ENCODE measurements at places on chromosomes 1 and 21.

- no peak for DNase-seq
Measured at GRCh38 chr1:216937491-216937890, 214.3 kb upstream of the ESRRG start.

DNA sequence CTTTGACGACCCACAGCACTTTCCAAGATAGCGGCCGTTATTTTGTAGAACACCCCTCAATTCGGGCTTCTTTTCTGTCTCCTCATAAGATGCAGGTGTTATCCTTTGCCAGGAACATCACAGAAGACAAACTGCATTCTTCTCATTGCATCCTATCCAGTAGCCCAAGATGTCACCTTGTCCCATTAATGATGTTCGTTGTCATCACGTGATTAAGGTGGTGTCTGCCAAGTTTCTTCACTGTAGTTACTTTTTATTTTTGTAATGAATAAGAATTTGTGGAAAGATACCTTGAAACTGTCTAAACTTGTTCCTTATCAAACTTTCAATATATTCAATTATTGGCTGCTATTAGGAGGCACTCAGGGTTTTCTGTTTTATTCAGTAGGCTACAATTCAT lies 39.4 kb downstream of the GNG4 start:
- DNase-seq: no peak

GRCh38 chr1:31627930-31628559 lies 10.6 kb downstream of the HCRTR1 start:
- no peak for DNase-seq

GRCh38 chr1:201713086-201713810 lies 115.7 kb upstream of the IPO9 start:
- peak; percentile 100 for DNase-seq

DNA sequence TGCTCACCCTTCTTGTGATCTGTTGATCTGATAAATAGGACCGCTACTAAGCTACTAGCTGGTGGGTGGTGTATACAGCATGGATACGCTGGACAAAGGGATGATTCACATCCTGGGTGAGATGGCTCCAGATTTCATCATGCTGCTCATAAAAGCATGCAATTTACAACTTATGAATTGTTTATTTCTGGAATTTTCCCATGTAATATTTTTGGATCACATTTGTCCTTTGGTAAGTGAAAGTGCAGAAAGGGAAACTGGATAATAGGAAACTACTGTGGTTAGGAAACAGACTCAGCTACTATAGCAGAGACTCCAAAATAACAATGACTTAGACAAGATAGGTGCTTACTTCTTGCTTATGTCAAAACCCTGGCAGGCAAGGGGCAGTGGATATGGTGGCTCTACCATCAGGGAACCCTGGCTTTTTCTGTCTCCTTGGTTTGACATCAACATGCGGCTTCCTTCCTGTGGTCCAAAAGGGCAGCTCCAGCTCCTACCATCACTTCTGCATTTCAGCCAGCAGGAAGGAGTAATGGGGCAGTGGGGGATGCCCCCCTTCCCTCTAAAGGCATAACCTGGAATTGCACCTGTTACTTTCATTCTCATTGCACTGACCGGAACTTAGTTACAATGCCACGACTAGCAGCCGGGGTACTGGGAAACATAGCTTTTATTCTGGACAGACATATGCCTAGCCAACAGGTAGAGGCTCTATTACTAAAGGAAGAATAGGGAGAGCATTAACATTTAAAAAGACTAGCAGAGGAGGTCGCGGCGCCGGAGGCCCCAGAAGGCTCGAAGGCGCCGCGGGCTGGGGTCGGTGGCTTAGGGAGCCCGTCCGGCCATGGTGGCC lies 13.8 kb upstream of the AK2 start:
- DNase-seq: peak; percentile 75

GRCh38 chr1:96333522-96334235 lies 387.9 kb upstream of the PTBP2 start:
- no peak for DNase-seq

DNA sequence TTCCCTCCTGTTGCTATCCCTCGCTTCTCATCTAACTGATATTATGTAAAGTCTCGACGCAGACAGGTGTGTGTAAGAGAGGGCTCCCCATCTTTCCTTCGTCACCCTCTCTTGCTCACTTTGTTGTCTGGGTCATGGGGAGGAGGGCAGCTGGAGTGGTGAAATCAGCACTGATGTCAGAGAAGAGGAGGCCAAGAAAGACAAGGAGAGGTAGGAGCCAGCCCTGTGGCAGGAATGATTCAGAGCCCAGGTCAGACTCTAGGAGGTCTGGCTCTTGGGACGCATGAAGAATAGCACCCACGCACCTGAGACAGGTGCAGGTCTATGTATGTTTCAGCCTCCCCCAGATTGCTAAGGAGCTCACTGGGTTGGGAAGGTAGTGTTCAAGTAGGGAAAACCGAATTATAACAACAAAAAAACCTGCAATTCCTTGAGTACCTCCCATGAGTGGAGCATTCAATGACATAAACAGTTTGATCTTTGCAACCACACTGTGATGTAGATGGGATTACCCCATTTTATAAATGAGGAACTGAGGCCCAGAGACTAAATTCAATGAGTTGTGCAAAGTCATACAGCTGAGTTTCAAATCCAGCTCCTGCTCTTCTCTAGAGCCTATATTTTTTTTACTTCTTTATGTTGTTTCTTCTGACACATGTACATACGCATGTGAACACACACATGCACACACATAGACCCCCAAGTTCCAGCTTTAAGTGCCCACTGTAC lies 10.4 kb downstream of the NUAK2 start:
- no peak for DNase-seq

DNA sequence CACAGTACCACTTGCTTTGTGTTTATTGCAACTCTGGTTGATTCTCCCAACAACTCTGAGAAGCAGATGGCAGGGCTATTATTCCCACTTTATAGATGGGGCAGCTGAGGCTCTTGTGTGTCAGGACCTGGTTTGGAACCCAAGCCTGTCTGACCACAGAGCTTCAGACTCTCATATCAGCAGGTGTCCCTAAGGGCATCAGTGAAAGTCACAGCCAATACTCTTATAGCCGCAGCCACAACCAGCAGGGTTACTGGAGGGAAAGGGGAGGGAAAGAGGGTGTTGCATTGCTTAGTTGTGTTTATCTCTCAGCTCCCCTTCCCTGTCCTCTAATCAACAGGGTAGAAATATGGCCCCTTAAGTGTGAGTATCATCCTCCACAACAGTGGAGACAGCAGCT lies 304.0 kb downstream of the RRAGC start:
- no peak for DNase-seq

DNA sequence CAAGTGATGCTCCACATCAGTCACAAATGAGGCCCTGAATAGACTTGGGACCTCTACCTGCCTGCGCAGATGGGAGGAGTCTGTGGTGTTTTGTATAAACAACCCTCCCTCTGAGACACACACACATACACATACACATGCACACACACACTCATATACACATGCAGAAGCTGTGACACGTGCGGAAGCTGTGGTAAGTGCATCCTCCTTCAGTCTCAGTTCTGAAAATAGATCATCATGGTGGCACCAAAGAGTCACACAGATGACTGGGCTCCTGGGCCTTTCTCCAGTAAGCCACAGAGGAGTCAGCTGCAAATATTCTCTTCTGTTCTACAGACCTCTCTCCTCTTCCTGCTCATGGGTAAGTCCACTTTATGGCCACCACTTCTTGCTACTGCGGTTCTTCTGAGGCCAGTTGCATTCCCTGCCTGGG lies at the start of gene LY9:
Gene LY9, plus strand, starts transcription at position 224 of the 433 bp plus-strand sequence. Its CDS starts 14 bp downstream, at position 238.
- DNase-seq: no peak

DNA sequence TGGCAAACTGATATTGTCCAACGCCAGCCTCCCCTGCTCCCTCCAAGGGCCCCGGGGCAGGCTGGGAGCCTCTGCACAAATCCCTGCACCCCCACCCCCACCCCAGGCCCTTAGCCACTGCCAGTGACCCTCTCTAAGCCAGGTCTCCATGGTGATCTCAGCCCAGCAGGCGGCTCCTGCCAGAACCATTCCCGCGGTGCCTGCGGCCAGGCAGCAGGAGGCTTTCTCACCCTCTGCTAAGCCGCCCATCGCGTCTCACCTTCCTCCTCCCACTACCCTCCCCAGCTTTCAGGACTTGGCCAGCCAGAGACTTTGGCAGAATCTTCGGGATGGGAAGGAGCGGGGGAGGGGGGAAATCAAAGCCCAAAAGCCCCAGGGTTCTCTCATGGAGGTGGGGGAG lies 46.8 kb upstream of the WASF2 start:
- DNase-seq: peak; percentile 51

Measured in cardiac fibroblast (primary cell).